Ascending aorta (tissue), 2 donors: ENCODE measurements at places on chromosomes 16 and 17.
A peak's percentile ranks its signal among the peaks of the same experiment; 100 is the strongest.

- H3K4me3 ChIP-seq, result no peak overlapping the region
- H3K4me1 ChIP-seq, result no peaks in the 10 kb centered on the region
- no peak for DNase-seq
- H3K36me3 ChIP-seq, result peaks cover 23% of the 10 kb centered on the region
- H3K27ac ChIP-seq, result no peak overlapping the region
These were observed 15.9 kb downstream of the AOC3 start for GRCh38 chr17:42866631-42867575.

GRCh38 chr17:48720266-48721008 lies 1.9 kb downstream of the PRAC1 start:
- H3K36me3 ChIP-seq, result no peaks in the 10 kb centered on the region
- no peak overlapping the region for H3K27ac ChIP-seq
- no peak overlapping the region for H3K4me3 ChIP-seq
- peaks cover 56% of the 10 kb centered on the region for H3K27me3 ChIP-seq

- no peaks in the 10 kb centered on the region for H3K36me3 ChIP-seq
- H3K27me3 ChIP-seq, result no peaks in the 10 kb centered on the region
- no peak overlapping the region for H3K4me3 ChIP-seq
- no peak overlapping the region for H3K27ac ChIP-seq
- DNase-seq, result no peak
These were observed 11.9 kb upstream of the SP6 start for GRCh38 chr17:47862621-47863440.

GRCh38 chr16:28295276-28295675 lies 3.0 kb downstream of the SBK1 start:
- H3K27me3 ChIP-seq, result no peaks in the 10 kb centered on the region
- DNase-seq, result no peak
- H3K4me3 ChIP-seq, result no peak overlapping the region
- H3K27ac ChIP-seq, result no peak overlapping the region
- peaks cover 9% of the 10 kb centered on the region for H3K4me1 ChIP-seq

- no peak overlapping the region for H3K27ac ChIP-seq
- DNase-seq, result no peak
- no peaks in the 10 kb centered on the region for H3K27me3 ChIP-seq
These were observed 264.8 kb upstream of the CDH11 start for GRCh38 chr16:65386672-65387071.

- H3K4me3 ChIP-seq, result no peak overlapping the region
- no peak for DNase-seq
- H3K27ac ChIP-seq, result no peak overlapping the region
- H3K4me1 ChIP-seq, result no peaks in the 10 kb centered on the region
These were observed 51.8 kb upstream of the JPH3 start for GRCh38 chr16:87550495-87550961.

GRCh38 chr17:6070430-6070912 lies 292 bp downstream of the WSCD1 start:
- no peaks in the 10 kb centered on the region for H3K36me3 ChIP-seq
- DNase-seq, result no peak
- H3K4me1 ChIP-seq, result no peaks in the 10 kb centered on the region
- H3K4me3 ChIP-seq, result peak overlapping the region; percentile 92
- H3K27me3 ChIP-seq, result no peaks in the 10 kb centered on the region
